ENCODE measurements at places on chromosomes 2 and 18.
A peak's percentile ranks its signal among the peaks of the same experiment; 100 is the strongest.

DNA sequence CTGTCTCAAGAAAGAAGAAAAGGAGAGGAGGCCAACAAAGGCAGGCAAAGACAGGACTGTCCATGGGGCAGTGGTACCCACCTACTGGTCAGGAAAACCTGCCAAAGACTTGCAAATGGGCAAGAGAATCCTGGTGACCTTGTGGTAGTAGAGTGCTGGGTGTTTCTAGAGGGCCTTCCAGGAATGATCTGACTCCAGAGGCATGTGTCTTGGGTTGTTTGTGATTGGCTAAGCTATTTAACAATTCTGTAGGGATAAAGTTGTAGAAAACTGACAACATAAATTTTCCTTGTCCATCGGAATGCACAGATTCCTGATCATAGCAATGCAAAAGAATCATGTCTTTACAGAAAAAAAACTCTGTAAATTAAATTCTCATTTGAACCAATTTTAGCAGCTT lies 68.5 kb upstream of the ZNF532 start:
- no peak for DNase-seq

GRCh38 chr2:21422724-21423522 lies 299.2 kb downstream of the TDRD15 start:
- no peak for DNase-seq

DNA sequence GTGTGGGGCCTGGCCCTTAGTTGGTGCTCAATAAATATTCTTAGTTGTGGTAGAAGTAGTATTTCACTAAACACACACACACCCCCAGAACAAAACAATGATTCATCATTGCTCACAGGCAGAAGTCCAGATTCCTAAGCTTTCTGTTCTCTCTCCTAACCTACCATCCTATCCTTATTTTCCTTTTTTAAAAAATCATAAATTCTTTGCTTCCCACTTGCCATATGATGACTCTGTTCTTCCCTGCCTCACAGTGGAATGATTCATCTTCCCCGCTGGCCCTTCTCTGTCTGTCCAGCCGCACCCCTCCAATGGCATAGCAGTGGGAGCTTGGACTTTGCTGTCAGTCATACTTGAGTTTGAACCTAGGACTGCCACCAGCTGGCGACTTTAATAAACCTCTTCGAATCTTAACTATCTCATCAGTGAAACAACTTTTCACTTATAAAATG lies 5.2 kb downstream of the EML6 start:
- no peak for DNase-seq

DNA sequence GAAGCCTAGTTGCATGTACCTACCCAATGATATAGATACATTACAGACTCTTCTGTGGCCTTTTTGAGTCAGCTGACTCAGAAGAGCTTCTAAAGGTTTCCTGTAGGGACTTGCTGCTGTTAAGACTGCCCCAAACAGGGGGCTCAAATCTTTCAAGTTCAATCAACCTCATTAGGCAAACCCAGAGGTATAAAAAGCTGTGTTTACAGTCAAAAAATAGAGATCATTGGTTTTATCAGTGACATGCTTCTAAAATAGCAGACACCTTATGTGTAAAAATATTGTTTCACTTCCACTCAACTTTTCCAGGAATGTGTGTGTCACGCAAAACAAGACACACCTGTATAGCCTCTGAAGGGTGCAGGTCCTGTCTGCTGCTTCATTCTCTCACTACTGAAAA lies 624.3 kb upstream of the FANCL start:
- no peak for DNase-seq

- no peak for DNase-seq
These were observed 41.6 kb upstream of the ACYP2 start for GRCh38 chr2:54073796-54074195.

GRCh38 chr2:21818212-21818795 lies 694.5 kb downstream of the TDRD15 start:
- DNase-seq, result no peak

- DNase-seq, result no peak
These were observed 645.7 kb downstream of the SLC4A3 start for GRCh38 chr2:220273082-220273481.

GRCh38 chr2:70008290-70008689 lies 46.9 kb upstream of the ASPRV1 start:
- no peak for DNase-seq

DNA sequence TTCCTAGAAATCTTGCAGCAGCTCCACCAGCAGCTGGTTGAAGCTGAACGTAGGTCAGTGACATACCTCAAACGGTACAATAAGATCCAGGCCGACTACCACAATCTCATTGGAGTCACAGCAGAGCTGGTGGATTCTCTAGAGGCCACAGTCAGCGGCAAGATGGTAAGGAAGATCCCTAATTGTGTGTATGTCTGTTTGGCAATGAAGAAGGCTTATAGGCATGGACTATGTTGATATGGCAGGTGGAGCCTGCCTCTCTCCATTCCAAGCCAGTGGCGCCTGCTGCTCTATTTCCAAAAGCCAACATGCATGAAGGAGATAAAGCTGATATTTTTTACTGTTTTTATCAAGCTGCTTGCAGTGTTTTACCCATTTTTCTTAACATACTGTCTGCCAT lies 36.8 kb downstream of the ARMC9 start:
- DNase-seq, result no peak

GRCh38 chr2:135768863-135769262 lies 27.2 kb downstream of the UBXN4 start:
- DNase-seq, result no peak

DNA sequence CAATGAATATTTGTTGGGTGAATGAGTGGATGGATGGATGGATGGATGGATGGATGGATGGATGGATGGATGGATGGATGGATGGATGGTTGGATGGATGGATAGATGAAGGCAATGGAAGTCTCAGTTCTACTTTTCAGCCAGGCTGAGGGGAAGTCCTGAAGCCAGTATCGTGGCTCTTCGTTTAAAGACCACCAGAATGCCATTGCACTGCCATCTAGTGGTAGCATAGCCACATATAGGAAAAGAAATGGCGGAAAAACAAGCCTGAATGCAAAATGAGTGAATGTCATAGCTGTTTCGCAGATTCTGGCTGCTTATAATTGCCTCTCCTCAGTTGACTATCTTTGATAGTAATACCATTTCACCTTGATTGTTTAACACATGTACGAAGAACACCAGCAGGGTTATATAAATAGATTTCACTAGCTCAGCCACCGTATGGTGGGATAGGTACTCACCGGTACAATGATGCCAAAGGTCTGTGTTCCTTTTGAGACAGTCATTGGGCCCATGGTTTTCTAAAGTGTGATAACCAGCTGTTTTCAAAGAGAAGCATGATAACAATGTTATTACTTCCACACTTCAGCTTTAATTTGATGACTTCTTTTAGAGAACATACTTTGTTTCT lies 62.3 kb upstream of the GREB1L start:
- peak; percentile 39 for DNase-seq

DNA sequence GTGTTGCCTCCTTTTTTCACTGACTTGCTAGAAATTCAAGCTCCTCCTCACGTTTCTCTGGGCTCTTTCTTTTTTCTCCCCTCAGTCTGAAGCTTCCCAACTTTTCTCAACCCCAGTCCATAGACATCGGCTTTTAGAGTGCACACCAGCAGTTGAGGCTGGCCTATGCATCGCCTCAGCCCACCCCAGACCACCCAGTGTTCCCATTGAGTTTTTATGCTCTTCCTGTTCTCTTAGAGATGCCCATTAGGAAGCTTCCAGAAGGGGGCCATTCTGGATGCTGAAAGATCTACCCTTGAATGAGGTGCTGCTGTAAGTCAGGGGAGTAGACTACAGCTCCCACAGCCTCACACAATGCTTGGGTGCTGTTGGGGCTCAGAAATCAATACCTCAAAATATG lies 12.0 kb upstream of the GYPC start:
- no peak for DNase-seq

DNA sequence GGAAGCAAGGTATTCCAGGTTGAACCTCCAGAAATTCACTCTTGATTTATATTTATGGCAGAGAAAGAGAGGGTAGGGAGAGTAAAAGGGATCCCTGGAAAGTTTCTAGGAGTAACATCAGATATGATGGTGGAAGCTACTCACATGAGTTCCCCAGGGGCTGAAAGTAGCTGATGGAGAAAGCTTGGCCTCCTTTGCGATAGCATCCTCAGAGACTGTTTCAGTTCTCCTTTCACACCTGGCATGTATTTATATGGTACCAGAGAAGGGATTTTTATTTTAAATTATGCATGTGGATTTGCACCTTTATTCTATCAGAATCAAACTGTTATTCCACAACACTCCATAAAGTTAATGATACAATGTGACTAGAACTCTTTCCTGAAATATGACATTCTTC lies 126.3 kb upstream of the OSR1 start:
- DNase-seq, result no peak

DNA sequence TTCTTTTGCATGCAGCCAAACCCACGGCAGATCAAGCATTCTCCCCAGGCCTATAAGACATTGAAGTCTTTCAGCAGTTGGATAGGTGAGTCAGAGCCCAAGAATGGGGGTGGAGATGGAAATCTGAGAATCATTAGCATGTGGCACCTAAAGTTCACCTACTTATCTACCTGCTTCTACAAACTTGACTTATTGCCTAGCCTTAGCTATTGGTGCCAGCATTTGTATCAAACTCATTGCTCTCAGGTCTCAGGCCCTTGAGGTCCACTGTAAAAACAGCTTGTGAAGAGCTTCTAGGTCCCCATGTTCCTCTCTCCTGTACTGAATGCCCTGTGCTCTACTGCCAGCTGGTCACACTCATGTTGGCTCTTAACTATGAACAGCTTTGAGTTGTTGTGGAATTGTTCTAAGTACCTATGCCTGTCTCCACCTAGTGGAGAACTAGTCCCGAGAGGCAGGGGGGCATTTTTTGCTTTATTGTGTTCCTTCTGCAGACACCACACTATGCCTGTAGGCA lies 278.4 kb upstream of the SPRED2 start:
- no peak for DNase-seq

GRCh38 chr2:96116424-96116878 lies at the start of gene ADRA2B:
Gene ADRA2B (minus strand): TSS chr2:96116571. CDS start chr2:96116149, 422 bp downstream.
- peak; percentile 91 for DNase-seq

GRCh38 chr2:33425586-33426031 lies 50.8 kb upstream of the RASGRP3 start:
- no peak for DNase-seq

- DNase-seq, result no peak
These were observed 9.9 kb downstream of the KCNIP3 start for GRCh38 chr2:95307036-95307435.

GRCh38 chr18:57980573-57981307 lies 63.3 kb upstream of the NEDD4L start:
- no peak for DNase-seq

- DNase-seq, result no peak
These were observed 105.2 kb upstream of the ZNF521 start for GRCh38 chr18:25457126-25457525.

GRCh38 chr2:46336283-46336959 lies 39.2 kb downstream of the EPAS1 start:
- no peak for DNase-seq

DNA sequence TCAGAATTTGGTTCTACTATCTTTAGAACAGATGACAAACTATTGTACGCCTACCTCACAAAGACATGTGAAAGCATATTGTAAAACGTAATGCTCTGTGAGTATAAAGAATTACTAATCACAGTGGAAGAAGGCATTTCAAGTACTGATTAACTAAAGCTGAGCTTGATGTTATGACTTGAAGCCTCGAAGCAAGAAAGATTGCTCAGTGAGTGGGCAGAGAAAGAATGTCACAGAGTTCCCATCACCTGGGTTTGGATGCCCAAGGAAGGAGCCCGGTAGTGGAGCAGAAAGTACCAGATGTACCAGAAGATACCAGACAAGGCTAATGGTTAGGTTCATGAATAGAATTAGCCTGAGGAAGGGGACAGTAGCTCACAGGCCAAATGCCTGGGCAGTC lies 39.5 kb upstream of the FAM110C start:
- DNase-seq, result no peak

GRCh38 chr2:107728586-107728985 lies 98.1 kb upstream of the RGPD4 start:
- no peak for DNase-seq

- DNase-seq, result peak; percentile 26
These were observed 640 bp downstream of the SPTBN1 start for GRCh38 chr2:54456612-54457322.

- DNase-seq, result no peak
These were observed 591.3 kb downstream of the ZEB2 start for GRCh38 chr2:143928613-143929012.

DNA sequence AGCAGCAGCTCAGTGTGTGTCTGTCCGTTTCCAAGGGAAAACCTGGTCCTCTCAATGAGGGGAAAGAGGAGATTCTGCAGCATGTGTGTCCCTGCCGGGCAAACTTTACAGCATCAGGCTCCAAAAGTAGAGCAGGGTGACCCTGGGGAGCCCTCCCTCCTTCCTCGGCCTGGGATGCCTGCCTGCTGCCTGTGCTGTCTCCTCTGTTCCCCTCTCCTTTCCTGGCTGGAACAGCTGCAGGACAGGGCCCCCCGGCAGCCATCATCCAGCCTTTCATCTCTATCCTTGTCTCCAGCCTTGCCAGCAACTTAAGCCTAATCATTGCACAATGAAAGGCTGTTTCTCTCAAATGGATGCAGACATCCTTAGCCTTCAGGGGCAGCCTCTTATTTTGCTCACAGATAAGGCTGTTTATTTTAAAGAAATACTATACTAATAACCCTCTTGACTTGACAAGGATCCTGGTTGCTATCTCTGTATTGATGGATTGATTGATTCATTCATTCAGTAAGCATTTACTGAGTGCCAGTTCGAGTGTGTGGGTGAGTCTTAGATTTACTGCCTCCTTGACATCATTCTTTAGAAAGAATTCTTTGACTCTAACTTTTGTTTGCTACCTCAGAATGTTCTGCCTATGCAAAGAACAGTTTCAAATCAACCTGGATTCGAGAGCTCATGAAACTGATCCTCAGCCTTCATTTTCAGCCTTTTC lies 40.6 kb upstream of the EDAR start:
- DNase-seq, result no peak

GRCh38 chr2:4340536-4340935 lies 637.2 kb downstream of the DCDC2C start:
- DNase-seq, result no peak

DNA sequence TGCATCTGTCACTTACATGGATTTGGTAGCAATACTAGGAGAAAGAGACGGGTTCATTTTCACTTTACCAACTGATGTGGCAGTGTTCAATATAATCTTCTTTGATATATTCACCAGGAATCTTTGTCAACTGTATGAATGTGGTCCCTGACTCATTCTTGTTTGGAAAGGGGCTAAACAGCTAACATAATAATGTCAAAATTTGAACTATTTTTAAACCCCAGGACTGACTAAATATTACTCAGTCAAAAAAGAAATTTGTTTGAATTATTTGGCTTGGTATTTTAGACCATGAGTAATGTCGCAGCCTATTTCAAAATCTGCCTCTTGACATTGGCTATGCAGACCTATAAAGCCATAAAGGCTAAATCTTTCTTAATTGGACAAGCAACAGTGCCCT lies 413.7 kb upstream of the RGPD4 start:
- no peak for DNase-seq

DNA sequence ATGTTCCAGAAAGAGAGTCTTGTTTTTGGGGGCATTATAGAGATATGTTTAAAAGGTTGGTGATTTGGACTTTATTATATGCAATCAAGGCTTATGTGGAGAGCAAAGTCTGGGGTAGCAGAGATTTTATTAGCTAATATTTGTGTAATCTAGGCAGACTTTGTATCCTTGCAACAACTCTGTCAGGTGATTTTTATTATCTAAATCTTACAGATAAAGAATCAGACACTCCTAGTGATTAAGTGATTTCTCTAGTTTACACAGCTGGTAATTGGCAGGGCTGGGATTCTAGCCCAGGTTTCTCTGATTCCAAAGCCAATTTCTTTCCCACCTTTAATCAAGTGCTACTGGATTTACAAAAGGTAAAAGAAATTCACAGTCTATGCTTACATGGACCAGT lies 33.3 kb upstream of the NCK2 start:
- no peak for DNase-seq

GRCh38 chr2:181072486-181073235 lies 92.3 kb downstream of the UBE2E3 start:
- DNase-seq, result no peak

All from left colon (tissue), 2 donors.